ENCODE measurements at places on chromosomes 1 and 21.
A peak's percentile ranks its signal among the peaks of the same experiment; 100 is the strongest.

DNA sequence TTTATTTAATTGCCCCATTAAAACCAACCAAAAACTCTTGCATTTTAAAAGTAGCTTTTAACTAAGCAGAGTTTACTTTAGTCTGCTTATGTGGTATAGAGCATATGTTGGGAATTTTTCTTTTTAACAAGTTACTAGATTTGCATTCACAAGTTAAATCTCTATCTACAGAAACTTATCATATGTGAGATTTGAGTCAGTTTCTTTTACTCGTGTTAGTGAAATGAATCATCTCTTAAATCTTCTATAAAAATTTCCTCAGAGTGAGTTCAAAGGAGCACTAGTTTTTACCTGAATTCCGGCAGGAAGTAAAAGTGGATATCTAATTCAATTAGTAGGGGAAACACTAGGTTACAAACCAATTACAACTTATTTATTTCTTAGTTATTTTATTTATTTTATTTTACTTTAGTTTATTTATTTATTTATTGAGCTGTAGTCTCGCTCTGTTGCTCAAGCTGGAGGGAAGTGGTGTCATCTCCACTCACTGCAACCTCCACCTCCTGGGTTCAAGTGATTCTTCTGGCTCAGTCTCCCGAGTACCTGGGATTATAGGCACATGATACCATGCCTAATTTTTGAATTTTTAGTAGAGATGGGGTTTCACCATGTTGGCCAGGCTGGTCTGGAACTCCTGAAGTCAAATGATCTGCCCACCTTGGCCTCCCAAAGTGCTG, 1609.6 kb upstream of the B3GALT2 start:
- no peak for DNase-seq

GRCh38 chr1:9630331-9631111, 21.0 kb upstream of the PIK3CD start:
- DNase-seq = no peak

GRCh38 chr1:156262461-156263287, 14.8 kb upstream of the PAQR6 start:
- no peak for DNase-seq

DNA sequence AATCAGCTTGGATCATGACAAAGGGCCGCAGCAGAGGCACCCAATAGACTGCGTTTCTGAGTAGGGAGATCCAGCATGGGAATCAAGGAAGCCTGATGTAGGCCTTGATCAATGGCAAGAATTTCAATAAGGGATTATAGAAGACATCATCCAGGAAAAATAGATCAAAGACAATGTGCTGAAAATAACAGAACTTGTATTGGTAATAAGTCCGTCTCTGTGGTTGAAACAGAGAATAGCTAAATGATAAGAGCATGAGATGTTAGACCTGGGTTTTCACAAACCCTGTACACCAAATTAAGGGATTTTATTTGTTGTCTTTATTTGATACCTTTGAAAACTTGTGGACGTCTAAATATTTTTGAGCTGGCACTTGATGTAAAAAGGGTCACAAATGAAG, 228.0 kb upstream of the SGIP1 start:
- no peak for DNase-seq

DNA sequence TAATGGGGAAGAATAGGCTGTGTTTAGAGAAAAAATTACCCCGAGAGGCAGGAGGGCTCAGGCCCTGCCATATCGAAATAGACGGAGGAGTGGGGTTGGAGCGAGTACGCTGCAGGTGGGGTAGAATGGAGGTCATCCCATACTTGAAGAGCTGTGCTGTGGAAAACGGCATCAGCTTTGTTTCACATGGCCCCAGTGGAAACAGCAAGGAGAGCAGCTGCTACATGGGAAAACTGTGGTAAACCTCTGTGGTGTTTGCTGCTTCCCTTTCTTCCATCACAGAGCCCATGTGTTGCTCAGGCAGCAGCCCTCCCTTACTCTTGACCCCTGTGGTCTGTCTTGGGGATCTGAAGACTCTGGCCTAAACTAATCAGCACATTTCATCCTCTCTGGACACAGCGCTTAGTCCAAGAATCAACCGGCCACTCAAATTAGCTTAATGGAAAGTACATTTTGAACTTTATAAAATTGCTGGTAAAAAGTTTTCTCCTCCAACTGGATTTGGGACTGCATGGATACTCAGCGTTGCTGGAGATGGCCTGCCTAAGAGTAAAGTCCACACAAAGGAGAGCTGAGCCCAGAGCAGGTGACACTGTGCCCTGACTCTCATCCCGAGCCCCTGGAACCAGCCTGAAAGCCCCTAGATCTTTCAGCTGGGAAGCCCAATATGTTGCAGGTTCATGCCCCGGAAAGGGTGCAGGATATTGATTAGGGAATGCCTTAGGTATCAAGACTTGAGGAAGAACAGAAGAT, 127.1 kb upstream of the GADD45A start:
- DNase-seq = no peak

- DNase-seq = no peak
These were observed 10.0 kb upstream of the OTUD3 start for GRCh38 chr1:19872190-19872589.

GRCh38 chr1:220655509-220655908, 34.7 kb upstream of the C1orf115 start:
- DNase-seq = peak; percentile 12

DNA sequence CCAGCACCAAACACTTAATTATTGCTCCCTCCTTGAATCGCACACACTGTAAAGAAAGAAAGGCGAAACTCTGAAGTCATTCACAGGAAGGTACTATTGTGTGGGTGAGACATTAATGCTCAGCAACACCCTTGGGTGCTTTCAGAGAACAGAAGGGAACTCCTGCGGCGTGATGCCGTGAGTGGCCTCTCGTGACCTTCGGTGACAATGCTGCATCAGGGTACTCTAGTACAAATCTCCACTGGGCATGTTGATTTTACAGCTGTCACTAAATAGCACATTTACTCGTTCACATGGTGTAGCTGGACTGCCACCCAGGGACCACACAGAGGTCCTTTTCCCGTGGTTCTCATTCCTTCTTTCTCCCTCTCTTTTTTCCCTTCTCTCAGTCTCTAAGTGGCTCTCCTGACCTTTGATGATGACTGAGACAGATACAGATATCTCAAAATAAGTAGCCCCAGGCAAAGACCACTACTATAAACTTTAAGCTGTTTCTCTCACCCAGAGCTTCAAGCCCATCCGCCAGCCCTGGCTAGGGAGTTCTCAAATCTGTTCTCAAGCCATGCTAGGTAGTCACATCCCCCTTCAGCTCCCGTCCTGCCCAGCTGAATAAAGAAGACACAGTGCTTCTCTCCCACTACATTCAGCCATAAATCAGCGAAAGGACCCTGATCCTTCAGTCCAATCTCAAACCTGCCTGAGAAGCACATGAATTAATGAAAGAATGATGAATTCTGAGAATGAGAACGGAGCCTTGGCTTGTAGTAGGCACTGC, 223.4 kb upstream of the FMN2 start:
- no peak for DNase-seq

DNA sequence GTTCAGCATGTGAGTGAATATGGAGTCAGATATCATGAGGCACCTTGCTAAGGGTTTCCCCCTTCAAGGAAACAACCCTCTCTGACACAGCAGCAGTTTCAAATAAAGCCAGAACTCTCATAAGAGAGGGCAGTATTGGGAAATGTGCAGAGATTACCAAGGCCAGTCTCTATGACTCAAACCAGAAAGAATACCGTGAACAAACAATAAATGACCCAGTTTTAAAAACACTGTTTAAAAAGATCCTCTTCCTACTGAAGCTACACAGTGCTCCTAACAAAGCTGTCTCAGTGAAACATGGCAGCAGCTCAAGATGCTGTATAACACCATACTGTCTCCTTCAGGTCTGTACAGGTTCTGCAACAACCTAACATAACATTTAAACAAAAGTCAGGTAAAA, 102.6 kb downstream of the KIAA0319L start:
- peak; percentile 85 for DNase-seq

DNA sequence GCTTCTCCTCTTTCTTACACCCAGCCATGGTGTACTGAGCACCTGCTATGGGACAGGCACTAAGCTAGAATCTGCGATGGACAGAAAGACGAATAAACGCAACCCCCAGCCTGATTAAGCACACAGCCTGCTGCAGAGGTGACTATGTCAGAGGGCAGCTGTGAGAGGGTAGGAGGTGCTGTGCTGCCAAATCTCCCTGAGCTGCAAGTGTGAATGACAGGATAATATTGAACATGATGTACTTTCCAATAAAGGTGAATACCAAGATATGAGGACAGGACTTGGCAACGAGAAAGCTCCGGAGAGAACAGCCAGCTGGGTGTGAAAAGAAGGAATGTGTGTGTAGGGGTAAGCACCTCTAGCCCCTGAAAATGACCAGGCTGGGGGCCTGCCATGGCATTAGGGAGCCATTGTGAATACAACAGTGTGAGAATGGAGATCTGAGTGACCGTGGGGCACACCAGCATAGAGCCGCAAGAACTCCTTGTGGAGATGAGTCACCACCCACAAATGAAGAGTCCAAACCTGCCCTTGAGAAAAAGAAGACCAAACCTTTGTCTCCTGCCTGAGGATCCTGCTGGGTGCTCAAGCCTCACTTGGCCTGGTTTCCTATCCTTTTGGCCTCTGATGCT, 83.0 kb upstream of the ATF3 start:
- DNase-seq = peak; percentile 62

GRCh38 chr1:150564051-150564991, 15.1 kb downstream of the MCL1 start:
- DNase-seq = peak; percentile 60

DNA sequence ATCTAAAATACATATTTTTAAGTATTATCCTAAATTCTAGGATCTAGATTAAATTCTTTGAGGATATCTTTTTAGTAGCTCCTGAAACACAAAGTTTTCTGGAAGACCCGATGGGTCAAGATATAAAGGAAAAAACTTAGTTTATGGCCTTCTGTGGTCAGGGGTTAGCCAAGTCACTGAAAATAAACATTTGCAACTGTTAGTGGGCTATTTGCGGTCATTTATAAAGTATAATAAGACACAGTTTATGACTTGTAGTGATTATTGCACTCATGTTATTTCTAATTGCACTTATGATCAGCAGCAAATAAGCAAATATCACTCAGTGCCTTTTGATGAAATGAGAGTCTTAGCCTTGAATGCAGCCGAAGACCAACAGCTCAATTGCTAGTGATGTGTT, 183.3 kb downstream of the NFIA start:
- DNase-seq = no peak

DNA sequence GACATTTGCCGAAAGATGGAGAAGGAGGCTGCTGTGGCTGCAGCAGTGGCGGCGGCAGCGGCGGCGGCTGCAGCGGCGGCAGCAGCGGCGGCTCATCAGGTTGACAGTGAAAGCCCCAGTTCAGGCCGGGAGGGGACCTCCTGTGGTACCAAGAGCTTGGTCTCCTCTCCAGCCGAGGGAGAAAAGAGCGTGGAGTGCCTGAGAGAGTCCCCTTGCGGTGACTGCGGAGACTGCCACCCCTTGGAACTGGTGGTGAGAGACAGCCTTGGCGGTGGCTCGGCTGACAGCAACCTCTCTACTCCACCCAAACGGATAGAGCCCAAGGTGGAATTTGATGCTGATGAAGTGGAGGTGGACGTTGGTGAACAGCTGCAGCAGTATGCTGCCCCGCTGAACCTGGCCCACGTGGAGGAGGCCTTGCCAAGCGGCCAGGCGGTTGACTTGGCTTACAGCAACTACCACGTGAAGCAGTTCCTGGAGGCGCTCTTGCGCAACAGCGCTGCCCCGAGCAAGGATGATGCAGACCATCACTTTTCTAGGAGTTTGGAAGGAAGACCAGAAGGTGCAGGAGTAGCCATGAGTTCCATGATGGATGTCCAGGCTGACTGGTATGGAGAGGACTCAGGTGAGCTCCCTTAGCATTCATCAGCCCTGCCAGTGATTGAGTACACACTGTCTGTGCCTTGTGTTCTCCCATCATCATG, 6.3 kb downstream of the ZBTB8B start:
- peak; percentile 7 for DNase-seq

DNA sequence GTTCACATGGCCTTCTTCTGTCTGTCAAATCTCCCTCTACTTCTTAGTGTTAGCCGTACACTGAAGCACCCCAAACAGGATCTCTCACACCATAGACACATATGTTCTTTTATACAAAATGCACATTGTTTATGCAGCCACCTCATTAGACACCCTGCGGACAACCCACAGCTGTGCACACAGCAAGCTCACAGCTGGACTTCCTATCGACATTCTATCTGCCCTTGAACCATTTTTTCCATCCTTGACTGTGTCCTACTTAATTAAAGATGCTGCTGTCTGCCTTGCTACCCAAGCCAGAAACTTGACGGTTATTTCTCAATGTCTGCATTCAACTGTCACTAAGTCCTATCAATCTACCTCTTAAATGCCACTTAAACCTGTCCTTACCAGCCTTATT, 3.2 kb upstream of the ZBTB21 start:
- no peak for DNase-seq

DNA sequence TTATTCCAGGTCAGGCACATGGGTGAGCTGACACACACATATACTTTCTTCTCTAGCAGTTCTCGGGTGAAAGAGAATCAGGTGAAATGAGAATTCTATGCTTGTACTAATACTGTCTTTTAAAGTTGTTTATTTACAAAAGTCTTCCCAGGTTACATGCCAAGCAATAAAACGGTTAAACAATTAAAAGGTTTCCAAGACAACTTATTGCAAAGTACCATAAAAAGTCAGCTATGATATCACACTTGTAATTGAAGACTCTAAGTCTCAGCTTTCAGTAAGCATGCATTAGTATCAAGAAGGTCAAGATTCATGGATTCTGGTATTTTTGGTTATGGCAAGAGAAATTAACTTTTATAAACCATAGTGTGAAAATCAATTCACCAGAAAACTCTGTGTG, 171.4 kb downstream of the PDE4B start:
- no peak for DNase-seq
